Stimulated activated CD4-positive, alpha-beta T cell treated with anti-CD3 and anti-CD28 coated beads, Interleukin-12 subunit alpha, Interleukin-12 subunit beta, amount 100 ng/mL, for 4 hours (primary cell): ENCODE measurements at places on chromosomes 13 and 19.

DNA sequence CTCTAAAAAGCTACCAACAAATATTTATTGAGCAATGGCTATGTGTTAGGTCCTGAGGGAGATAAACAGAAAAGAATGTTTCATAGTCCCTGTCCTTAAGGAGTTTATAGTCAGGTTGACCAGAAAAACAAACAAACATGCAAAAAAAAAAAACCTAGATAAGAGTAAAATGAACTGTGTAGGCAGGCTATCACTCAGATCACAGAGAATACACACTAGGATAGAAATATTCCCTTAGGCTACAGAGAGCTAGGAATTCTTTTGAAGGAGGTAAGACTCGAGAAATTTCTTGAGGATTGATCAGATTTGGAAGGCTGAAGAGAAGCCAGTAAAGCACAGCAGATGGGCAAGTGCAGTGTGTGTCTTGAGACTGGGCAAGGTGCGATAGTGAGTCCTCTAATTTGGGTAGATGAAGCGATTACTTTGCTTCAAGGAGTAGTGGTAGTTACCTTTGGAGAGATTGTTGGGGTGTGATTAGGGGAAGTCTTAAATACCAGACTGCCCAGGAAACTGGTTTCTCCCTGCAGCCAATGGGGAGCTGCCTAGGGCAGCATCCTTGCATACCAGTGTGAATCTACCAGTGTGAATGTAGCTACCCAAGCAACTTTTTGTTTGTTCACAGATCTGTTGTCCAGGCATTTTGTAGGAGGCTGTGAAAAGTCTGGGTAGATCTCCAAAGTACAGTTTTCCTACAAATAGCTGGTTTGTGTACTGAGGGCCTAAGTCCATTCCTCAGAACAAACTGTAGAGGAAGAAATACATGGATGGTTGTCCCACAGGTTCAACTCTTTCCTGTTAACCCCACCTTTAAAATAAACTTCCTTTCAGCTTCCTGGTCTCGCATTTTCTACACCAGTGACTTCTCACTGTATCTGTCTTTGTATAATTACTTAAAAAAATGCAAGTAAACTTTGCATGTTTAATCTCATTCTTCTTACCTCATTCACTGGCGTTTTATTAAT lies 314.1 kb downstream of the KLF5 start:
- no peak for DNase-seq

DNA sequence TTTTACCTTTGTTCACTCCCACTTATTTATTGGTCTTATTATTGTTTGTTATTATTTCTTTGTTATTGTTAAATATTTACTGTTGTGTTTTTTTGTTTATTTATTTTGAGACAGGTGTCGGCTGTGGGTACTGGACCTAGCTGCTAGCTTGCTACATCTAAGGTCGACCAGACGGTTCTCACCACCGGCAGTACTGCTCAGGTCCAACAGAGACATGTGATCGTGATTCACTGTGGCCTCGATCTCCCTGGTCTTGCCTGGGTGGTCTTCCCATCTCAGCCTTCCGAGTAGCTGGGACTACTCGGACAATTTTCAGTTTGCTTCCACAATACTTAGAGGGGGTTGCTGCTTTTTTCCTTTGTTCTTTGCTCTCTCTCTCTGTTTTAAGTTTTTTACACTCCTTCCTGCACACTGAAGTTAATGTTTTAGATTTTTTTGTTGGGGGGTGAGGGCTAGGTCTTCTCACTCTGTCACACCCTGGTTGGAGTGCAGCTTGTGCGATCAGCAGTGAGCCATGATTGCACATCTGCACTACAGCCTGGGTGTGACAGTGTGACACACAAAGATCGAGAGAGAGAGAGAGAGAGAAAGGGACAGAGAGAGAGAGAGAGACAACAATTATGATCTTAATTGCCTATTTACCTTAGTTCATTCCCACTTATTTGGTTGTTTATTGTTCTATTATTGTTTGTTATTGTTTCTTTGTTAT lies 1432.4 kb downstream of the UQCRFS1 start:
- no peak for DNase-seq

DNA sequence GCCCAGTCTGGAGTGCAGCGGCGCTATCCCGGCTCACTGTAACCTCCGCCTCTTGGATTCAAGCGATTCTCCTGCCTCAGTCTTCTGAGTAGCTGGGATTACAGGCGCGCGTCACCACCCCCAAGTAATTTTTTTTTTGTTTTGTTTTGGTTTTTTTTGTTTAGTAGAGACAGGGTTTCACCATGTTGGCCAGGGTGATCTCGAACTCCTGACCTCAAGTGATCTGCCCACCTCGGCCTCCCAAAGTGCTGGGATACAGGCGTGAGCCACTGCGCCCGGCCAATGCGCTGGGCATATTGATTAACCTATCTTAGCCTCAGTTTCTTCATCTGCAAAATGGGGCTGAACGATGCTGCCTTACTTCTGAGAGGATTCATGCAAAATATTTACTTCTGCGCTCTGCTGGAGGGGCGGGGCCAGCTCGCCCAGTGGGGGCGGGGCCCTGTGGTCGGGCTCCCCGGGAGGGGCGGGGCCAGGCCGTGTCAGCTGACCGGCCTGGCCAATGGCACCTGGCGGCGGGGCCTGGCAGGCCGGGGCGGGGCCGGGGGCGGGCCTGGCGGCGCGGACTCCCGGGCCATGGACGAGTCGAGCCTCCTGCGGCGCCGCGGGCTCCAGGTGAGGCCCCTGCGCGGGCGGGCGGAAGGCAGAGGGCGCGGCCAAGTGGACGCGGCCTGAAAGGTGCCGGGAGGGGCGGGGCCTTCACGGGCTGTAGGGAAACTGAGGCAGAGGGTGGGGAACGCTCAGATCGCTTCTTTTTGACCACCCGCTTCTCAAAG lies at the start of gene MAST3:
TSS of gene MAST3 (plus strand) at position 562 of the 776 bp plus-strand sequence. CDS start at position 577, 15 bp downstream.
- DNase-seq: peak; percentile 86

- no peak for DNase-seq
These were observed 1356.5 kb upstream of the SLC10A2 start for GRCh38 chr13:104422668-104423067.

- DNase-seq: no peak
These were observed 35.1 kb upstream of the FBXL3 start for GRCh38 chr13:77062097-77062496.

- peak; percentile 75 for DNase-seq
These were observed 712 bp downstream of the BBC3 start for GRCh38 chr19:47230054-47230920.

- no peak for DNase-seq
These were observed 23.3 kb downstream of the LYPD4 start for GRCh38 chr19:41821003-41821735.

GRCh38 chr13:26616126-26616525 lies 58.6 kb downstream of the WASF3 start:
- no peak for DNase-seq

- DNase-seq: no peak
These were observed 25.4 kb upstream of the C2CD4C start for GRCh38 chr19:434152-434960.

DNA sequence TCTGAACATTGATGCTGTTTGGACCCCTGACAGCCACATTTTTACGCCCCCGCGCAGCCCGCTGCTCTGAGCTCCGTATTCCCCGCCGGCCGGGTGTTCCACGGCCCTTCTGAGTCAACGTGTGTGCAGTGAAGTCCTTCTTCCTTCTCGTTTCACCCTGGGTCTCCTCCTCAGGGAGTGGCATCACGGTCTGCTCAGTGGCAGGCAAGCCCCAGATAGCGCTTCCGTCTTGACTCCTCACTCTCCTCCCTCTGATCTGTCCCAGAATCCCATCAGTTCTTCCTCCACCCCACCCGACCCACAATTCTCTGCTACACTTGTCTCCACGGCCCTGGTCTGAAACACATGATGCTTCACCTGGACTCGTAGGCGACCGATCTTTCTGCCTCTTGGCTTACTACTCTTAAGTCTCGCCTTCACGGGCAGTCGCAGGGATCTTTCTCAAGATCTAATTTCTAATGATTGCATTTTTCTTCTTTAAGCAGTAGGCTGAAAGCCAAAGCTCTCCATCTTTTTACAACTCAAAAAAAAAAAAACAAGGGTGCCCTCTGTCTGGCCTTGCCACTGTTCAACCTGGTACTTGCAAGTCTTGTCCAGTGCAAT lies 33.9 kb downstream of the CCNE1 start:
- DNase-seq: peak; percentile 24

- DNase-seq: no peak
These were observed 1.1 kb downstream of the CD79A start for GRCh38 chr19:41877916-41878905.

GRCh38 chr19:2455851-2456570 lies 748 bp downstream of the LMNB2 start:
- DNase-seq: peak; percentile 47
